Aorta (tissue), 5 donors: ENCODE measurements at places on chromosomes 11 and 22. TPM values are rescaled to one million over a fixed set of nuclear protein-coding genes. Genes with fewer than 3 reads are reported as not detected.
A peak's percentile ranks its signal among the peaks of the same experiment; 100 is the strongest.

Gene MS4A12
- not detected for total RNA-seq

Gene MS4A6E
- 1.3 TPM for total RNA-seq

Gene YPEL4
- 1.8 TPM for total RNA-seq

Gene MPEG1
- 27.1 TPM for total RNA-seq

Gene SEC14L6
- 1.7 TPM for total RNA-seq

Gene MIF
- 278 TPM for total RNA-seq

Gene FGF19
- total RNA-seq = not detected

Gene RFPL2
- total RNA-seq = not detected

Gene TSPAN32
- 0.84 TPM for total RNA-seq

Gene DAGLA
- 3.5 TPM for total RNA-seq

Gene RIBC2
- 1.2 TPM for total RNA-seq

Gene NXF1
- total RNA-seq = 99.9 TPM

DNA sequence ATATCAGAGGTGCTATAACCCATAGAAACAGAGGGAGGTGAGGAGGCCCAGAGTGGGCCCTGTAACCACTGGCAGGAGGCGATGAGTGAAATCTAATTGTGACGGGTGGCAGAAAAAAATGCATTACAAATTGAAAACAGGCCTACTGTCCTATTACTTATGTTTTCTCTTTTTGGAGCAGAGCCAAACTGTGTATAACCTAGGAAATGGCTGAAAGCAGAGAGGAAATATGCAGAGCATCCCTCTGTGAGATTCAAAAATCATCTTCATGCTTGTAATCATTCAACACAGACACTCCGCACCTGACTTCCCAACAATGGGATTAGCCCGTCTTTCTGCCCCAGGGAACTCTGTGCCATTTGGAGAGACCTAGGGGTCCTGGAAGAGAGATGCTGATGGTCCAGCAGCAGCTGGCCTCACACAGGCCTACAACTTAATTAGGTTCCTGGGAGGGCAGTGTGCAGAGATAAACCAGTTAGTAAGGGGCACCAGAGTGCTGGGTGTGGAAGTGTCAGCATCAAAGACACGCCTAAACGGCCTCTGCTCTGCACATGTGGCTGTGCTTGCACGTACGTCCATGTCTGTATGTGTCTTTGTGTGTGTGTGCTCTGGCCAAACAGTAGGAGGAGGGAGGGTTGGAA lies 41.8 kb downstream of the MAP6 start:
- no peak overlapping the region for H3K4me3 ChIP-seq
- no peak for DNase-seq
- H3K27me3 ChIP-seq = no peaks in the 10 kb centered on the region
- no peak overlapping the region for H3K27ac ChIP-seq
- H3K36me3 ChIP-seq = no peaks in the 10 kb centered on the region

DNA sequence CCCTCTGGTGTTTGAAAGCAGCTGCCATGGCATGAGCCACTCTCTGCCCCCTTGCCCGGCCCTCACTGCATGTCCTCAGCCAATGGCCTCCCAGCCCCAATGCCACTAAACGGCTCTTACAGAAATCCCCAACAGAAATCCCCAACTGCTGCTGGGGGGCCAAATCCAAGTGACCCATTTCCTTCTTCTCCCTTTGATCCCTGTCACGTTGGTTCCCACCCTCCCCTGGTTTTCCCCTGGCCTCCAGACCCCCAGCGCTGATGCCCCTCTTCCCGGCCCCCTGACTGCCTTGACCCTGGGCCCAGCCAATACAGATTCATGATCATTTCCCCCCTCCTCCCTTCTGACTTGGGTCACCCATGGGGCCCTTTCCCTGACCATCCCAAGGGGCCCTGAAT lies 30.9 kb downstream of the IGLL1 start:
- peak; percentile 25 for DNase-seq
- H3K27me3 ChIP-seq = no peaks in the 10 kb centered on the region
- H3K4me3 ChIP-seq = no peak overlapping the region
- H3K36me3 ChIP-seq = no peaks in the 10 kb centered on the region
- no peaks in the 10 kb centered on the region for H3K4me1 ChIP-seq

GRCh38 chr11:31883435-31883834 lies 72.3 kb upstream of the PAX6 start:
- no peak overlapping the region for H3K27ac ChIP-seq
- no peaks in the 10 kb centered on the region for H3K36me3 ChIP-seq

DNA sequence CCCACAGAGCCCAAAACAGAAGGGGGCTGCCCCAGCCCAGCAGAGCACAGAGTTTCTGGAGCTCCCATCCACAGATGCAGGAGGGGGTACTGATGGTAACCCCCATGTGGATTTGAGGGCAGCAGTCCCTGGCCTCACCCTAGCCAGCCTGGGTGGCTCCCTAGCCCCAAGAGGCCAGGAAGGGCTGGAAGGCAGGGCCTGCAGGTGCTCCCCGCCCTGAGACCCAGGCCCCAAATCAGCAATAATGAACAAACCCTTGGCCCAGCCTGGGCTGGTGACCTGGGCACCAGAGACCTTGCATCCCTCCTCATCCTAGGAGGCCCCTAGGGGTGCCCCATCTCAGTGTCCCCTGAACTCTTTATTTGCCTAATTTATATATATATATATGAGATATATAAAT lies 61.6 kb downstream of the MORC2 start:
- no peaks in the 10 kb centered on the region for H3K4me1 ChIP-seq
- DNase-seq = no peak
- peaks cover 5% of the 10 kb centered on the region for H3K36me3 ChIP-seq
- H3K27ac ChIP-seq = no peak overlapping the region
- no peak overlapping the region for H3K4me3 ChIP-seq

DNA sequence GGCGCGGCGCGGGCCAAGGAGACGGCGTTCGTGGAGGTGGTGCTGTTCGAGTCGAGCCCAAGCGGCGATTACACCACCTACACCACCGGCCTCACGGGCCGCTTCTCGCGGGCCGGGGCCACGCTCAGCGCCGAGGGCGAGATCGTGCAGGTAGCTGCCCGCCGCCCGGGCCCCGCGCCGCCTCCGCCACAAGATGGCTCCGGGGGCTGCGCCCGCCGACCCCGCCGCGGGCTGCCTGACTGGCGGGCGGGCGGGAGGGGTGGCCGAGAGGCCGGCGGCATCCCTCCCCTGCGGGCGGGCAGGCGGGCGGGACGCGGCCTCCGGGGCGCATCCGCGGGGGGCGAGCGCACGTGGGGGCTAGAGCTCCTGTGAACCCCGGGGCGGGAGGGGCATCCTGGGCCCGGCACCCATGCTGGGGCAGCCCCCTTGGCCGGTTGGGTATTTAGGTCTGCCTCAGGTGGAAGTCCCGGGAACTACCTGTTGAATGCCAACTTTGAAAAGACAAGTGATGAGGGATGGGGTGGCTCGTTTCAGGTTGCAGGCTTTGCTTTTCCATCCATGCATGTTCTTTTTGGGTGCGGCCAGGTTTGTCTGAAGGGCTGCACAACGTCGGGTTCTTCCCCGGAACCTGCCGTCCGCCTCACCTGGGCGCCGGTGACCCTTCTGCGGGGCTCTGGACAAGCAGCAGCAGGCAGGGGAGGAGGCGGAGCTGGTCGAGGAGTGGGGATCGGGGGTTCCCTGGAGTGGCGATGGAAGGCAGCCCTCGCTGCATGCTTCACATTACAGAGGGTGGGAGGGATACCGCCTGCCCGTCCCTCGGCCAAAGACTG lies 760 bp downstream of the ZNRF3 start:
- no peaks in the 10 kb centered on the region for H3K36me3 ChIP-seq
- H3K4me3 ChIP-seq = peak overlapping the region; percentile 77
- DNase-seq = peak; percentile 81
- H3K4me1 ChIP-seq = no peaks in the 10 kb centered on the region
- no peaks in the 10 kb centered on the region for H3K27me3 ChIP-seq
- H3K27ac ChIP-seq = no peak overlapping the region

DNA sequence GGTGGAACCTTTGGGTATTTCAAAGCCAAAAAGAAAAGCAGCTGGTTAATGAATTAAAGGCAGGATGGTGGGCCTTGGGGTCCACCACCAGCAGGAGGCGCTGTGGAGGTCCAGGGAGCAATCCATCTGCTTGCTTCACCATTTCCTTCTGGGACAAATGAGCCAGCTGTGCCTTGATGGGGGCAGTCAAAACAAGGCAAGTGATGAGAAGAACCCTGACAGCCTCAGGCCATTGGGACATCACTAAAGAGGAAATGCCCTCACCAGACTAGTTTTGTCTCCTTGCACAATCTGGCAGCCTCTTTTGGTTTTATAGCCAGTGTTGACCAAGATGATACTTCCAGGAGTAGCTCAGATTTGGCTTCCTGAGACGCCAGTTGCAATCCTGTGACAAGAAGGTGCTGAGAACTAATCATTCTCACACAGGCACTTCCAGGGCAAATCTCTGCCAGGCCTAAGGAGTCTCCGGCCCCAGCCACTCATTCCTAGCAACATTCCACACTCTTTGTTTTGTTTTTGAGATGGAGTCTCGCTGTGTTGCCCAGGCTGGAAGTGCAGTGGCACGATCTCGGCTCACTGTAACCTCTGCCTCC lies 38.2 kb upstream of the WEE1 start:
- H3K27me3 ChIP-seq = no peaks in the 10 kb centered on the region
- no peaks in the 10 kb centered on the region for H3K4me1 ChIP-seq
- H3K4me3 ChIP-seq = no peak overlapping the region
- no peaks in the 10 kb centered on the region for H3K36me3 ChIP-seq
- H3K27ac ChIP-seq = peak overlapping the region; percentile 8
- DNase-seq = peak; percentile 85

GRCh38 chr11:9669954-9670353 lies 6.1 kb downstream of the SWAP70 start:
- H3K4me1 ChIP-seq = no peaks in the 10 kb centered on the region
- no peak for DNase-seq
- no peak overlapping the region for H3K4me3 ChIP-seq
- no peaks in the 10 kb centered on the region for H3K27me3 ChIP-seq
- H3K27ac ChIP-seq = no peak overlapping the region

GRCh38 chr11:86370171-86370570 lies 4.5 kb upstream of the CCDC81 start:
- no peak for DNase-seq
- H3K4me3 ChIP-seq = no peak overlapping the region
- H3K4me1 ChIP-seq = no peaks in the 10 kb centered on the region

GRCh38 chr11:40235841-40236240 lies 1223.6 kb downstream of the LRRC4C start:
- H3K36me3 ChIP-seq = no peaks in the 10 kb centered on the region
- no peak overlapping the region for H3K27ac ChIP-seq
- no peaks in the 10 kb centered on the region for H3K27me3 ChIP-seq
- no peaks in the 10 kb centered on the region for H3K4me1 ChIP-seq

GRCh38 chr11:83835423-83835822 lies 549.3 kb upstream of the CCDC90B start:
- no peaks in the 10 kb centered on the region for H3K4me1 ChIP-seq
- no peak for DNase-seq
- H3K36me3 ChIP-seq = no peaks in the 10 kb centered on the region

GRCh38 chr11:105162506-105162905 lies 22.9 kb upstream of the CARD18 start:
- no peak for DNase-seq
- H3K27me3 ChIP-seq = no peaks in the 10 kb centered on the region
- H3K4me1 ChIP-seq = no peaks in the 10 kb centered on the region
- H3K4me3 ChIP-seq = no peak overlapping the region

- H3K27me3 ChIP-seq = no peaks in the 10 kb centered on the region
- H3K27ac ChIP-seq = no peak overlapping the region
- H3K4me1 ChIP-seq = no peaks in the 10 kb centered on the region
Observed at GRCh38 chr11:43933226-43933607, 9.2 kb upstream of the C11orf96 start.

DNA sequence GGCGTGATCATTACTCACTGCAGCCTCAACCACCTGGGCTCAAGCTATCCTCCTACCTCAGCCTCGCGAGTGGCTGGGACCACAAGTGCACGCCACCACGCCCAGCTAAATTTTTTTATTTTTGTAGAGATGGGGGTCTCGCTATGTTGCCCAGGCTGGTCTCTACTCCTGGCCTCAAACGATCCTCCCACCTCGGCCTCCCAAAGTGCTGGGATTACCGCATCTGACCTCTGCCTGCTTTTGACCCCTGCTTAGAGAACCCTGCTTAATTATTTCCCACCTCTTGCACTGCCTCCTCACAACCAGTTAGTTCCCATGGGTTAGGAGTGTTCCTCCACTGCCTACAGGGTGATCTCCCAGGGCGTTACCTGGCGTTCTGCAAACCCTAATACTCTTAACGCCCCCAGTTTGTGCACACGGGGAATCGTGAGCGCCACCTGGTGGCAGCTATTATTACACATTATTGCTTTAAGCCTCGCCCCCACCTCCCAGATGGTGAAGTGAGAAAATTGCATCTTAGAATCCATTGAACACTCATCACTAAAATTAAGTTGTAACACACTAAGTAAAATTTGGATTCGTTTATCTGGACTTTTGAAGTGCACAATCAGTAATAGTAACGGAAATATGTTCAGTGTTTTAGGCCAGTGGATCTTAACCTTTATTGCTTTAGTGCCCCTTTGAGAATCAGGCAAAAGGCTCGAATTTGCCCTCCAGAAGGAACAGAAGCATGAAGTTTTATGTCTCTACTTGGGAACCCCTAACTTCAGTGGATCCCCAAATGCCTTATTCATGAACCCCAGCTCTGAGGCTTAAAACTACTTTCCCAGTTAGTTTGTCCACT lies 61.4 kb upstream of the ASPHD2 start:
- H3K27ac ChIP-seq = no peak overlapping the region
- peak; percentile 49 for DNase-seq
- H3K4me1 ChIP-seq = no peaks in the 10 kb centered on the region

DNA sequence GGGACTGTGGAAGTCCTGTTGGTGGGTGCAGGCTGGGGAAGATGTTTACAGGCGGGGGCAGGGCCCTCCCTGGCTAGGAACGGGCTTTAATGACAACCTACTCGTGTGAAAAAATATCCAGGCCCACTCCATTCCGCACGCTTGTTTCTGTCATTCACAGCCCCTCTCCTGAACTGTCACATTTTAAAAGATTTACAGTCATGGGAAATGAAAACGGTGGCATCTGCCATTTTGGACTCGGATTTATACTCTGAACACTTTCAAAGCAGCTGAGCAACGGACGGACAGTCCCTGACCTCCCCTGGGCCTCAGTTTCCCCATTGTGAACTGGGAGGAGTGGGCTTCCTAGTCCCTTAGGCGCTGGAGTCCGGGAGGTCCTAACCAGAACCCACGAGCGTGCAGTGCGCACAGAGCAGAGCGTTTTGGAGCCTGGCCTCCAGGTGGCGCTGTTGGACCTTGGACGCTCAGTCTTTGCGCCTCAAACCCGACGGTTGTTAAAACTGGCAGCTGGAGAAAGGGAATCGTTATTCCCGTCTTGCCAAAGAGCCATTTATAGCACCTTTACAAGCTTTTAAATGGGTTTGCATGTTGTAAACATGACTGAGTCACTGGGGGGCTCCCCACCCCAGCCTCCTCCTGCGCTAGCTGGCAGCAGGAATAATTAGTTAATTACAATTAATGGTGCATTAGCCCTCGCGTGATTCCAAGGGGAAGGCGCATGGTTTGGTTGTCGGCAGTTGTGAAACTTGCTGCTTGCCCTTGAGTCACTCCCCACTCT lies 75.3 kb downstream of the FBLN1 start:
- H3K27me3 ChIP-seq = no peaks in the 10 kb centered on the region
- peak; percentile 95 for DNase-seq
- no peak overlapping the region for H3K4me3 ChIP-seq
- H3K4me1 ChIP-seq = no peaks in the 10 kb centered on the region
- H3K36me3 ChIP-seq = no peaks in the 10 kb centered on the region
